ENCODE measurements at places on chromosomes 5 and 9. TPM values are rescaled to one million over a fixed set of nuclear protein-coding genes. Genes with fewer than 3 reads are reported as not detected.

SLC34A1 gene
- total RNA-seq, result not detected

TSSK1B gene
- total RNA-seq, result not detected

SREK1IP1 gene
- 8.1 TPM for total RNA-seq

ZNF454 gene
- not detected for total RNA-seq
